GM06990 (cell line): ENCODE measurements at places on chromosomes 2 and 18.

- no peak for DNase-seq
Observed at GRCh38 chr18:63374540-63374939, 7.5 kb upstream of the KDSR start.

GRCh38 chr2:191976436-191976835, 129.5 kb upstream of the CAVIN2 start:
- DNase-seq, result no peak

GRCh38 chr18:76525911-76526310, 30.9 kb upstream of the ZNF516 start:
- DNase-seq, result no peak

GRCh38 chr2:18325118-18325517, 235.3 kb downstream of the RDH14 start:
- no peak for DNase-seq

GRCh38 chr18:56423626-56424025, 214.8 kb downstream of the TXNL1 start:
- DNase-seq, result no peak

GRCh38 chr2:120748310-120748709, 12.6 kb downstream of the GLI2 start:
- DNase-seq, result no peak

- DNase-seq, result no peak
Observed at GRCh38 chr18:652131-652530, 5.3 kb upstream of the TYMS start.

- no peak for DNase-seq
Observed at GRCh38 chr2:233764761-233765160, 4.7 kb downstream of the UGT1A1 start.

GRCh38 chr2:54329482-54330161, 73.6 kb upstream of the TSPYL6 start:
- no peak for DNase-seq

DNA sequence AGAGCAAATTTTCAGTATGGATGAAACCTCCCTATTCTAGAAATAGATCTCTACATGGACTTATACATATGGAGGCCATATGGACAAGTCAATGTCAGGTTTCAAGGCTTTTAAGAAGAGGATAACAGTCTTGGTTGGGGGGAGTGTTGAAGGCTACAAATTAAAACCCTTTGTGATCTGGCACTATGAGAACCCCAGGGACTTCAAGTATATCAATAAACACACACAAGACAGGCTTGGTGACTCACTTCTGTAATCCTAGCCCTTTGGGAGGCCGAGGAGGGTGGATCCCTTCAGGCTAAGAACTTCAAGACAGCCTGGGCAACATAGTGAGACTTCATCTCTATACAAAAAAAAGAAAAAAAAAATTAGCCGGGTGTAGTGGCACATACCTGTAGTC, 127.2 kb upstream of the SP5 start:
- DNase-seq, result no peak

DNA sequence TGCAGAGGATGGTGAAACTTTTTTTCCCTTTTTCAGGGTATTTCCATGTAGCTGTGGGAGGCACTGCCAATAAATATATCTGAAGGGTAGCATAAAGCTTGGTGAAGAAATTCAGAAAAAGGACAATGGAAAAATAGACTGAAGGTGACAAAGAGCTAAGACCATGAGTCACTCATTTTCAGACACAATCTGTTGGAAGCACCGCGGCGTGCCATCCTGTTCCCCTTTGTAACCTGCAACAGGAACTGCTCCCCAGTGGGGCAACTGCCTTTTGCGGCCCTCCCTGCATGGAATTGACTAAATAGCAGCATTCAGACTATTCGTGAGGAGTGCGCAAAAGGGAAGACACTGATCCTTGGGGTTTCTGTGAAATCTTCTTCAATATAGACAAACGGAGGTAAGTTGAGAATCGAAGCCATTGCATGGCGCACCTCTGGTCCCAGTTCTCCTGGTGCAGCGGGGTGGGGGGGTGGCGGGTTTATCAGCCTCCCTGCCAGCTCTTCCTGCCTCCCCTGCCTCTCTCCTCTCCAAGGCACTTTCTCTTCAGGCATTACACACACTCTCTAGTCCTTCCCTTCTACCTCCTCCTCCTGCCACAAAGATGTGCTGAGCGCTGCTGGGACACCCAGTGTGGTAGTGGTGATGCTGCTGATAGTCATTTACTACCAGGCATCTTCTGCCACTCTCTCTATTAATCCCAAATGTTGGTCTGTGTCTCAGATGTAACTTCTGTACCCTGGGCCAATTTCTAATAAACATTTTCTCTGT, 126.2 kb upstream of the TMEM200C start:
- no peak for DNase-seq

- DNase-seq, result no peak
Observed at GRCh38 chr2:230155359-230155758, 64.4 kb downstream of the SP110 start.

DNA sequence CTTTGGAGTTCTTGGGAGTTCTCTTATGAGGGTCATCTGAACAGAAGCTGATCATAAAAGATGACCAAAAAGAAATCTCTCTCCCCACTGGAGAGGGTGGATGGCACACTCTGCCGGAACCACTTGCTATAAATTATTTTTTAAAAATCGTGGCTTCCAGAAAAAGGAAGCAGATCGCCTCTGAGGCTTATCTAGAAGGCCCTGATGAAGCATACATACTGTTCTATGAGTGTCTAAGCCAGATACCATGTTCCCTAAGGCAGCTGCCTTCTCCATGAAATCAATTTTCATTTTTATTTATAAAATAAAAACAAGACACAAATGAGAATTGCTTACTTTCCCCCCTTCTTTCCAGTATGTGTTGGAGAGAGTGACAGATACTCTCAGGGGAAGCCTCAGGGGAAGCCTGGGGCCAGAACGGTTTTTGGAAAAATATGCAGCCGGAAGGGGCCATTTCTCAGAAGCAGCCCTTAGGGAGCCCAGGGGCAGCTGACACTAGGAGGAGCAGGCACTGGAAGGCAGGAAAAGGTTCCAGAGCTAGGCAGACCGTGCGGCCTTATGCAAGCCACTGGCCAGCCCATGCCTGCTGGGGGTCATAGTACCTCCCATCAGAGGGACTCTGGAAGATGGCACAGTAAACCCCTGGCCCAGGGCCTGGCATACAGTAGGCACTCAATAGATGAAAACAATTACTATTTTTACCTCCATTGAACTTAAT, 130.6 kb downstream of the CABLES1 start:
- no peak for DNase-seq

DNA sequence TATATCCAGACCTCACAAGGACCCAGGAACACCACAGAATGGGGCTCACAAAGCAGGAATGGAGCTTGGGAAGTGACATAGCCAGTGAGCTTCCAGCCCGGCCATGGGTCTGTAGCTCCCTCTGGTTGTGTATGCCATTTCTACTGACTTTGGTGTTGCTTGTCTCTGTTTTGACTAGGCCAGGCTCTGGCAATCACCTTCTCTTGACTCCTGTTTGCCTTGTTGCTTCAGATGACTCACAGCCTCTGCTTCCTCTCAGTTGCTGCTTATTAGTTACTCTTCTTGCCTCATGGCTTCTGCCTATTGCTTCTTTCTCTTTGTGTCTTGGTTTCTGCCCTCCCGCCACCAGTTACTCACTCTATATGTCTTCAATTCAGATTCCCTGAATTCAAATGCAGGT, 15.8 kb upstream of the IER3IP1 start:
- no peak for DNase-seq

DNA sequence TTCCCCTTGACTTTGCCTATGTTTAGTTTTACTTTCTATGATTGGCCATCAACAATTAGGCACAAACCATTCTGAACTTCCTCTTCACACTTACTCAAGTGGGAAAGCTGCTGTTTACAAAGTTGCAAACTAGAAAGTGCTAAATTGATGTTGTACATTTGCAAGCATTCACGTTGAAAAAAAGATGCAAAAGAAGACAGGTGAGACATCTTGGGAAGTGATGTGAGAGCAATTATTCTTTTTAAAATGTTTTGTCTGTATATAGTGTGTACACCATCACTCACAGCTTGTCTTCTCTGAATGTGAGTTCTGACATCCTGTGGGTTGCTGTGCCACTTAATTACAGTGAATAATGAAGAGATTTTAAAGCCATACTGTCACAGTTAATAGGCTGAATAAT, 874.1 kb upstream of the LRATD1 start:
- DNase-seq, result no peak

GRCh38 chr2:8059794-8060193, 622.1 kb upstream of the ID2 start:
- DNase-seq, result no peak

DNA sequence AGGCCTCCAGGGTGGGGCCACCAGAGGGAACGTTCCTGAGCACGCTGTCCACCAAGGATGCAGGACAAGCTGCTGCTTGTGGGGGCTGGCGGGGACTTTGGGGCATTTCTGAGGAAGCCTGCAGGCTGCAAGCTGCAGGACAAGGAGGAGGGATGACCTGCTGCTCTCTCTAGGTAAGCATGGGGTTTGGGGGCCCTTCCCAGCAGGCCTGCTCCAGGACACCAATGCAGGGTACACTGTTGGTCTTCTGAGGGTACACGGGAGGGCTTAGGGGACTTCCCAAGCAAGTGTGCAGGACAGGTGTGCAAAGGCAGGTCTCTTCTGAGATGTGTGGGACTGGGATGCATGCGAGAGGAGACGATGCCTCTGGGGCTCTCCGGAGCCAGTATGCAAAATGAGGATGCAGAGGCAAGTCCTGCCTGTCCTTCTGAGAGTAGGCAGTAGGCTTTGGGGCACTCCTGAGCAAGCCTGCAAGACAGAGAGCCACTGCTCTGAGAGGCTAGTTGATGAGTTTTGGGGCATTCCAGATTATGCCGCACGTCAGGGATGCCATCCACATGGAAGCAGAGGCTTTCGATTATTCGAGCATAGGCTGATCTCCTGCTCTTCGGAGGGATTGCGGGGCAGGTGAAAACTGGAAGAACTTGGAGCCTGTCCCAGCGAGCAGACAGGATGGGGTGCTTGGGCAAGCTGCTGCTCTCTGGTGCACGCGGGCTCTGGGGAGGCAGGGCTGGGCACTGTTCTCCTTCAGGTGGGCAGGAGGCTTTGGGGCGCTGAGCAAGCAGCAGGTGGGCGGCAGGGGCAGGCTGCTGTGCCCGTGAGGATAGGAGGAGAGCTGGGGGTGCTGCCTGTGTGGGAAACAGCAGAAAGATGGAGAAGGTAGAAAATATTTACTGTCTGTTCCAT, 44.6 kb downstream of the CNGA3 start:
- no peak for DNase-seq

DNA sequence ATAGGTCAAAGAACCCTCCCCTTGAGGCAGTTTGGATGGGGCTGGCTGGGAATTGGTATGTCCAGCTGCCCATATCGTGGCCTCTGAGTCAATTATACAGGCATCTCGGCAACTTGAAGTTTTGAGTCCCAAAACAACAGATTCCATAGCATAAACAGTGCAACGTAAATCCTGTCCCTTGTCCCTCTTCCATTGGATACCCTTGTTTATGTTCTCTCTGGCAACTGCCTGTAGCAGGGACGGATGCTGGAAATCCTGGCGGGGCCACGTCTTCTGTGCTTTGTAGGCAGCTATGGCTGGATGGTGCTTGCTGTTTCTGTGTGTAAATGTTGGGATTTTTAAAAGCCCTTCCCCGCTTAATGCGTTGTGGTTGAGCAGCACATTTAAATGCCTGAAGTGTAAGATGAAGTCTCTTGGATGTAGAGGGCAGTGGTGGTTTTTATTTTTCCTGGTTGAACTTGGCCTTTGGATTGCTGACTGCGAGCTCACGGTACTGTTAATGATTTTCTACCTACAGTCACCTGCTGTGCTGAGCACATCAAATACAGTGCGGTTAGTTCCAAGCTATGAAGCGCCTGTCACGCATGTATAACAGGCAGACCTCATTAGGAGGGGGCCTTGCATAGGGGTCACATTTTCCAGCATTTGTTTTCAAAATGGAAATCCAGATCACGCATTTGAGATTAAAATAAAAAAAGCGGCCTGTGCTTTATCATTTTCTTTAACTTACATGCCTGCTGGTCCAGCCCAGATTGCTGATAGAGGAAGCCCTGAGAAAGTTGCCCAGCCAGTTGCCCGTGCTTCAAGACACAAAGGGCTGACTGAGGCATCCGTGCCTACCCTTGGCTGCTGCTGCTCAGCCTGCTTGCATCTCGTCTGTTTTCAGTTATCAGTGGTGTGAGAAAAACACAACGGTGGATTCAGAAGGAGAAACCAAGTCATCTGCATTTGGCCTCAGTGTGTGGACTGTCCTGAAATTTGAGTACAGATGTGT, 84.7 kb downstream of the NEDD4L start:
- no peak for DNase-seq

DNA sequence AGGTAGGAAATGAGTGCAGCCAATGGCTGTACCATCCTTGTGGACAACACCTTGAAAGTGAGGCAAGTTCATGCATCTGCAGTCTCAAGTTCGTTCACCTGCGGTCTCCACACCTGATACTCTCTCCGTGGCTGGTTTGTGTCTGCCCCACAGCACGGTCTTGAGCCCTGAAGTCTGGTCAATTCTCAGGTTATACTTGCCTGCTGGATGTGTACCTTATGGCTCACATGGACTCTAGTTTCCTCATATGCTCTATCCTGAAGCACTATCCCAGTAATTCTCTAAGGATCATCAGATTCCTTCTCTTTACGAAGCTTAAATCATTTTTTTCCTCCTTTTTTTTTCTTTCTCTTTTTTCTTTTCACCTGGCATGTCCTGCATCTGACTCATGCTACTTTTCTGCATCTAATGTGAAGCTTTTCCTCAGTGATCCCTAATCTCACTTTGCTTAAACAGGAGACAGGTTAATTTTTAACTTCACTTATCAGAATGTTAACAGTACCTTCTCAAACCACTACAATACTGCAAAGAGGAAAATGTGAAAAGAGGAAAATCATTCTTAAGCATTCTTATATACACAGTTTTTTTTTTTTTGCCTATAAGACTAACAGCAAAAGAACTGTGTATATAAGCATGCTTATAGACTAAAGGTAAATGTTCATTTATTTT, 511.2 kb downstream of the SOX11 start:
- no peak for DNase-seq

DNA sequence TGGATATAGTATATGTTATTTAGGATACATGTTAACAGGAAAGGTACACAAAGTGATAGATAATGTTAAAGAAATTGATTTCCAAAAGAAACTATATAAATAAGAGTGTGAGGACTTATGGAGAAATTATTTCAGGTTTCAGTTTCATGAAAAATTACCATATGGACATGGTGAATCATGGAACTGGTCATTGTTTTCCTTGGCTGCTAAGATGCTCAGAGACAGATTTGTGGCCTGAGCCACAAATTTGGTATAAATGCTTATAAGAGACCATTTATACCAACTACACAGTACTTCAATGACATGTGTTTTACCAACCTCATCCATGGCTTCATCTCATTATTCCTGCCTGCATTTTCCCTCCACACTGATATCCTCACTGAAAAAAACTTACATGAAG, 188.1 kb downstream of the FMNL2 start:
- no peak for DNase-seq

DNA sequence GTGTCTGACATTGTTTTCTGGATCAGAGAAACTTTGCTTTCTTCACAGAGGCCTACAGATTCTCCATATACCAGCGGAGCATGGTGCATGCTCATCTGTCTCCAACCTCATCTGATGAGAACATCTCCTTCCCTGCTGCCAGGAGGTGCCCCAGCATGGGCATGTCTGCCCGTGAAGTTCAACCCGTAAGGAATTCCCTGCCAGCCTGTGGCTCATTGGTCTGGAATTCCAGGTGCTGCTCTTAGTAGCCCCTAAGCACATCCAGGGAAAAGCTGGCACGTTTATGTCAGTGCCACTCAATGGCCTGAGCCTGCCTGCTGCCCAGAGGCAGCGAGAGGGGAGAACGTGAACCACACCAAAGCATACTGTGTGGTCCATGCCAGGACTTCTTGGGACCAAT, 1.7 kb upstream of the SP100 start:
- DNase-seq, result no peak
